Lower lobe of right lung (tissue), 2 donors: ENCODE measurements at places on chromosomes 5 and 9.

GRCh38 chr5:79811904-79812303 is 122.3 kb downstream of the CMYA5 start:
- no peak for DNase-seq

- DNase-seq: no peak
Observed at GRCh38 chr5:164012371-164012770, 507.0 kb downstream of the MAT2B start.

GRCh38 chr9:113954591-113954990 is 78.5 kb downstream of the ZNF618 start:
- DNase-seq: no peak

DNA sequence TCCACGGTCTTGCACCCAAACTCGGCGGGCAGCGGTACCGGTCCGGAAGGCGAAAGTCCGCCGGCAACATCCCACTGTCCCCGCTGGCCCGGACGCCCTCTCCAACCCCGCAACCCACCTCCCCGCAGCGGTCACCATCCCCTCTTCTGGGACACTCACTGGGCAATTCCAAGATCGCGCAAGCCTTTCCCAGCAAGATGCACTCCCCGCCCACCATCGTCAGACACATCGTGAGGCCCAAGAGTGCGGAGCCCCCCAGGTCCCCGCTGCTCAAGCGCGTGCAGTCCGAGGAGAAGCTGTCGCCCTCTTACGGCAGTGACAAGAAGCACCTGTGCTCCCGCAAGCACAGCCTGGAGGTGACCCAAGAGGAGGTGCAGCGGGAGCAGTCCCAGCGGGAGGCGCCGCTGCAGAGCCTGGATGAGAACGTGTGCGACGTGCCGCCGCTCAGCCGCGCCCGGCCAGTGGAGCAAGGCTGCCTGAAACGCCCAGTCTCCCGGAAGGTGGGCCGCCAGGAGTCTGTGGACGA is 33.3 kb downstream of the CD180 start:
- no peak for DNase-seq

DNA sequence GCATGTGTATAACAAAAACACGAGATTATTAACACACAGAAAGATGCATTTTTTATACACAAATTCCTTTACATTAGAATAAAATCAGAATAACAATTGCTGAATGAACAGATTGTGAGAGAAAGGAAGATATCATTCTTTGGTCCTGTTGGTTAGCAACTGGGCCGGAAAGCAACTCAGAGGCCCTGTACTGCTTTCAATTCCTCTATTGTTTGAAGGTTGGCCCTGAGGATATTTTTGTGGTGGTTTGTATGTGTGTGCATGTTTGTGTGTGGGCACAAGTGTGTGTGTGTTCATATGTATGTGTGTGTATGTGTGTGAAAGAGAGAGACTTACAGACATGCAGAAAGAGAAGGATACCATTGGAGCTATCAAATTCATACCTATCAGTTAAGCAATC is 356.8 kb upstream of the DMAC1 start:
- DNase-seq: no peak

- DNase-seq: no peak
Observed at GRCh38 chr5:89041976-89042375, 159.0 kb upstream of the MEF2C start.

- DNase-seq: no peak
Observed at GRCh38 chr5:17157916-17158529, 59.4 kb upstream of the BASP1 start.

- DNase-seq: no peak
Observed at GRCh38 chr9:15965246-15965745, 412.5 kb downstream of the CCDC171 start.

DNA sequence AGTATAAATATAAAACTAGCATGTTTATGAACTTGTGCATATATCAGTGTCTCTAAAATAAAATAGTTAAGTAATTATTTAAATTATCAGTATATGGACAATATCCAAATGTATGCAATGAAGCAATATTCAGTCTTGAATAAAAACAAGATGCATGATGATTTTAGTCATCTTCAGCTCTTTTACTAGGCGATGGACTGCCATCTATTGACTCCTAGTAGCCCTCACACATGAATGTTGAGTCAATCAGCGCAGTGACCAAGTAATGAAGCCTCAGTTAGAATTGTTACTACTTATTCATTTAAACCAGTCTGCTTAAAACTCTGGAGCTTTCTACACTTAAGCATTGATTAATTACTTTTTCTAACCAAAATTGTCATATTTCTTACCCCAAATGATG is 92.9 kb upstream of the GRHPR start:
- no peak for DNase-seq

- no peak for DNase-seq
Observed at GRCh38 chr5:71922584-71923106, 184.6 kb upstream of the MAP1B start.

DNA sequence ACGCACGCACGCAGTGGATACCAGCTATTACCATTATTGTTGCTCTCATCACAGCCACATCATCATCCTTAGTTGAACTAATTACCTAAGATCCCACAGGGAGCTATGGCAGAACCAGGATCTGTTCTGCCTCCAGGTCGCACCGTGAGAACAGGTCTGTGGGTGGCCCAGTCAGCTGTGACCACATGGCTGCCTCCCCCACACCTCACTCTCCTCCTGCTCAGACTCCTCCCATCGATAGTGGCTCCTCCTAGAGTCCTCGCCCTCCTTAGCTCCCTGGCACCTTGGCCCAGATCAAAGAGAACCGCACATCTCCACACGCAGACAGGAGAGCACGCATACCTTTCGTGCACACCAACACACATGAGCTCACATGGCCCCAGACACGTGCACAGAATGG is 32.4 kb upstream of the RPL26L1 start:
- DNase-seq: no peak

DNA sequence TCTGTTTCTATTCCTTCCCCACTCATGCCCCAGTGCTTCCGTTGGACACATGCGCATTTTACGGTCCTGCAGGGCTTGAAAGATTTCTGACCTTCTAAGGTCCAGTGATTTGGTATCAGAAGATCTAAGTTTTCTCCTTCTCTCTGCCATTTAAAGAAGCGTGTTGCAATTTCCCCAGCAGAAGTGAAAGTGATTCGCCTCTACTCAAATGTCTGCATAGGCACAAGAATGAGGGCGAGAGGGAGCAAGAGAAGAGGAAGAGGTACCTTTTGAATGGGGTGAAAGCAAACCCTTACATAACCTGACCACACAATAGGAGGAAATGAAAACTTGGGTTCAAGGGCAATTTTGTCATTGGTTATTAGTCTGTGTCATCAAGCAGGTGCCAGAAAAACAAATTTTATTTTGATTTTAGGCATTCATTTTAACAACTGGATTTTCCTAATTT is 31.7 kb upstream of the NR3C1 start:
- DNase-seq: no peak

DNA sequence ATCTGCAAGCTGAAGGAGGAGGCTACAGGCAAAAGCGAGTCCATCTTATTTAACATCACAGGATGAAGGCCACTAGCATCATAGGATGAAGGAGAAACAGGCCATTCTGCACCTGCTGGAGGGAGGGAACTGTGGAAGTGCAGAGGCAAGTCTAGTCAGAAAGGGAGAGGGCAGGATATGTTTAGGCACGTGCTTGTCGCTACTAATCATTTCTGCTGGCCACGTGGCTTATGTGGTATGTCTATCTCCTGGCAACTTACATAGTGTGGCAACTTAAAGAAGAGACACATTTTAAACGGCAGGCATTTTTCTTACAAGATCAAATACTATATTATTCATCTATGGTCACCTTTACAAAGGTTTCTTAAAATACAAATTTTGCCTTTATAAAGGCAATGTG is 74.0 kb downstream of the GNAQ start:
- DNase-seq: no peak

DNA sequence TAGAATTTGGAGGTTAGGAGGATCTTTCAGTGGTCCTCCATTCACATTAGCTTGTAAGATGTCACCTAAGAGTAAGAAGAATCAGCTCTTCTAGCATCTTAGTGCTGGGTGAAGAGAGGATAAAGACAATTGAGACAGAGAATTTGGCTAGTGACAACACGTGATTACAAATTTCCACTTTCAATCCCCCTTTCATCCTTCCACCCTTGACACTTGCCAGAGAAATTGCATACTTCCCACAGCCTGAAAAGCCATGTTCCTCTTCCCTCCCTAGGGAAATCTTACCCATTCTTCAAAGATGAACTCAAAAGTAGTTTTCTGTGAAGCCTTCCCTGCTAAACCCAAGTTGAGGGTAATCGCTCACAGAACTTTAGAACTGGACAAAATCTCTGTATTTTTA is 282.6 kb upstream of the PTGER4 start:
- no peak for DNase-seq

DNA sequence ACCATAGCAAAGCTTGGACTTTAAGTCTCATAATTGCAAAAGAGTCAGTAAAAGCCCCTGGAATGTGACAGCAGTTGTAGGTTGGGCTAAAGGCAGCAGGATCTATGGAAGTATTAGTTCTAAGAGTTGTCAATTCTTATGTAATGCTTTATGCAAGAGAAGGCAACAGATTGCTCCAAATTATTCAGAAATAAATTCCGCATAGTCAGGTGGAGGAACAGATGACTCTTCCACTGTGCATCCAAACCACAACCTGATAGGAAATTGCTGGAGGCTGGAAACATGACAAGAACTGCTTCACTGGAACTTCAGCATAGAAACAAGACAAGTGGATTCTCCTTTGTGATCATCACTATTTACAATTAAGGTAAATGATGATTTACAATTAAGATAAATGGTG is 101.0 kb downstream of the STARD4 start:
- no peak for DNase-seq

GRCh38 chr9:101478444-101478843 is 42.9 kb upstream of the ALDOB start:
- no peak for DNase-seq

DNA sequence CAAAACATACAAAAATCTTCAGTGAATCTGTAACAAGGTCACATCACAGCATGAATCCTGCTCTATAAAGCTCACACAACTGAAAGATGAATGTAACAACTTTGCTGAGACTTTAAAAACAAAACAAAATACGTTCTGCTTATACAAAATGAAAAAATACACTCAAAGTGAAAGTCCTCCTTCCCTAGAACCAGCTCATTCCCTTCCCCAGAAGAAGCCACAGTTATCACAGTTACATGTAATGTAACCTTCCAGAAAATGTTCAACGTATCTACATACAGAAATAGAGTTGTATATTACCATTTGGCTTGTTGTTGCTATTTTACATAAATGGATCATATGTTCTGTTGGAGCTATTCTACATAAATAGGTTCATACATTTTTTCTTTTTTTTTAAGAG is 2.6 kb downstream of the AUH start:
- DNase-seq: no peak

DNA sequence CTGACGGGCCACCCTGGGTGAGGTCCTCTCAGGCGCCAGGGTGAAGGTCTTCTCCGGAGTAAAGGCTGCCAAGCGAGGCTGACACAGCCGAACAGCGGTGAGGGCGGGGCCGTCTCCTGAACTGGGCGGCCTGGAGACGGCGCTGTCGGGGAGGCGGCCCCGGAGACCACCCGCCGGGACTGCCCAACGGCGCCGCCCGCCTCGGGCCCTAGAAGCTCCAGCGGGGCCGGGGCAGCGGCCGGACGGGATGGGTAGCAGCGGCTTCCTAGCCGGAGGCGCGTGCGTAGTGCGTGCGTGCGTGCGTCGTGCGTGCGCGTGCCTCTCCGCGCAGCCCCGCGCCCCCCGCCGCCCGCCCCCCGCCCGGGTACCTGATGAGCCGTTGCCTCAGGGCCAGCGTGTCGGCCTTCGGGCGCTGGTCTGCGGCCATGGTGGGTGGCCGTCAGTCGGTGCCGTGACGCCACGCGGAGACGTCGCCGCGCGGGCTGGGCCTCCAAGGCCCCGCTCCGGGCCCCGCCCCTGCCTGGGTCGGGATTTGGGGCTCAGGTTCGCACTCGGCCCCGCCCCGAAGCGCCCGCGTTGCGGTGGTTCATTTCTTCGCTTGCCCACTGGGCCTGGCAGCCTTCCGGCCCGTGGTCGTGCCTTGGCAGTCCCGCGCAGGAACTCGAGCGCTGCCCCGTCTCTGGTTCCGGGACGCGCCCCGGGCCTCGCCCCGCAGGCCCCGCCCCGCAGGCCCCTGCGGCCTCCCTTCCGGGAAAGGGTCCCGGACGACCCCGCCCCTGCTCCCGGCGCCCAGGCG is at the start of gene PHYKPL:
Gene PHYKPL, minus strand, starts transcription at position 679 of the 796 bp plus-strand sequence. Its CDS starts 252 bp downstream, at position 427.
- DNase-seq: peak; percentile 87

DNA sequence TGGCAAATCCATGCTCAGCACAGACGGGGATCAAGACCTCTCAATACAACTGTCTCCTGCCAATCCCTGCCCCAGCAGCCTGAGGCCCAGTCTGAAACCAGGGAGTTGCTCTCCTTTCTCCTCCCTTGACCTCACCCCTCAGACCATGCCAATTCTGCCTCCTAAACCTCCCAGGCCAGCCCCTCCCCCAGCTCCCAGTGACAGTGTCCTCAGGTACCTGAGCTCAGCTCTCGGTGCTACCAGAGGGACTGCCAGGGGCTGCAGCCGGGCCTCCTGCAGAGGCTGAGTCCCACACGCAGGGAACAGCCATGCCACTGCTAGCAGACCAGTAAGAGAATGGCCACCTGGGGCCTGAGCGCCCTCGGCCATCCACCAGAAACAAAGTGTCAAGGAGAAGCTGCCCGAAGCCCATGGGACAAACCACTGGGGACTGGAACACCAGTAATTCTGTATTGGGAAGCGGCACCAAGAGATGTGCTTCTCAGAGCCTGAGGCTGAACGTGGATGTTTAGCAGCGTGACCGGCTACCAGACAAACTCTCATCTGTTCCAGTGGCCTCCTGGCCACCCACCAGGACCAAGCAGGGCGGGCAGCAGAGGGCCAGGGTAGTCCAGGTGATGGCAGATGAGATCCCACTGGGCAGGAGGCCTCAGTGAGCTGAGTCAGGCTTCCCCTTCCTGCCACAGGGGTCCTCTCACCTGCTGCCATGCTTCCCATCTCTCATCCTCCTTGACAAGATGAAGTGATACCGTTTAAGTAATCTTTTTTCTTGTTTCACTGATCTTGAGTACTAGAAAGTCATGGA is 557 bp upstream of the IL3 start:
- DNase-seq: peak; percentile 39

DNA sequence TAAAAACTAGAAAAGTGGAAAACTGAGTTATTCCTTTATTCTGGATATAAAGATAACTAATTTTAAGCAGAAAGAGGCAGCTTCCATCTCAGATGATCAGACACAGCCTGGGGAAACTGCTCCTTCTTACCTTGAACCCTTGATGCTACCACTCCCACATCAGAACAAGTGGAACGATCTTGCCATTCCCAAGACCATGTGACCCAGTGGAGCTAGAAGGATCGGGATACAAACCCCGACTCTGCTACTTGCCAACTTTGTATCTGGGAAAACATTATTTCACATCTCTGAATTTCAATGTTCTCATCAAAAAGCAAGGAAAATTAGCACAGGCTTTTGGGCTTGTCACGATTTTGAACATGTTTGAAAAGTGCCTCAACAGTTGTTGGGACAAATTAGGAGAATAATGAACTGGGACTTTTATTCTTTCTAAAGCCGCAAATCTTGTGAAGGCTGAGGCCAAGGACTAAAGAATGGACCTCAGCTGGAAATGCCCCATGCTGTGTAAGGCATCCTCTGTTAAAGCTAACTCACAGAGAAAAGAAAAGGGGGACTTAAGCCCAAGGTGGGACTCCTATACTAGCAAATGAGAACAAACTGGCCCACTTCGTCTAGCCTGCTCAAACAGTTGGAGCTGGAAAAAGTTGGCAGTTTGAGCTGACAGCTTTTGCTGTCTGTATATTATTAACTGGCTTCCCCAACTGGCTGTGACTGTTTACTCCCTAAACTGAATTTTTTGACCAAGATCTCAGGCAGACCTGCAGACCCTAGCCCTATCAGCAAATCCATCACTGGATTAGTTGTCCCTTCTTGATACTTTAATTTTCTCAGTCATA is 552.3 kb downstream of the EFNA5 start:
- no peak for DNase-seq
